Skeletal muscle cell (primary cell): ENCODE measurements at places on chromosomes 5 and 9.
A peak's percentile ranks its signal among the peaks of the same experiment; 100 is the strongest.

- DNase-seq: no peak
Observed at GRCh38 chr5:169027501-169028061, 273.4 kb downstream of the SLIT3 start.

DNA sequence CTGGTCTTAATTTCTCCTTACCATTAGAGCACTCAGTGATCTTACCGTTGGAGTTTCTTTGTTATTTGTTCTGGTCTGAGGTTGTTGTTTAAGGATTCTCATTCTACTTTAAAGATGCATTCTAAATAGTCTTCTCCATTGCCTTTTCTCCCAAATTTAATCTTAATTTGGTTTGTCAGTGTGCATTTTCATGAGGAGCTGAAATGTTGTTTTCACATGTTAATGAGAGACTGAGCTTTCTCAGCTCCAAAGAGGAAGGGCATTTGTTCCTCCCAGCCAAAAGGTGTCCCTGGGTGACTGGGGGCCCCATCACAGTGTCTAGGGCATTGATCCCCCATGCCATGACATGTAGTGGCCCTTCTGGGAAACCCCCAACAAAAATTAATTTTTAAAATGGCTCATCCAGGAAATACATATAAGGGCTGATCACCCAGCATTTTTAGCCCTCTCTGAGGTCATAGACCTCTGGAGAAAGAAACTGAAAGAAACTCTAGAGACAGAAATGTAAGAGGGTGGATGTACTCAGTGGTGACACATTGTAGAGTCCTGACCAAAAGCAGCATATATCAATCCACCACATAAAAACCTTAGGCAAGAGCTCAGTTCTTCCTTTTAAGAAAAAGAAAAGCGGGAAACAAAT lies 240.4 kb upstream of the RAI14 start:
- DNase-seq: peak; percentile 20

DNA sequence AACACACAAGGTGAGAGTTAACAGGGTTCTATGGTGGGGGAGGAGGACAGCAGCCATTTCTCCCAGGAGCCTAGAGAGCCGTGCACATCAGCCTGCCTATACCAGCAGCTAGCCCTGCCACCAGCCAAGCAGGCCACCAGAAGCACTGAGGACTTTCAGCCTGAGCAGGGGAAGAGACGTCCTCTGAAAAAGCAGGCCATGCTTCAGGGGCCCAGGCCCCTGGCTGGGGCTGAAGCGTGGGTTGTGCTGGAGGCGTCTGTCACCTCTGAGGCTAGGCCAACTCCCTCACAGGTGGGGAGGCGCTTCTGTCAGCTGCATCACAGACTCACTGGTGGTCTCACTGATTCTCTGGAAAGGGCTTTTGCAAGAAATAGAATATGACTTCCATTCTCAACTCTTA lies 16.3 kb downstream of the FSTL4 start:
- no peak for DNase-seq

- no peak for DNase-seq
Observed at GRCh38 chr9:920927-921326, 55.5 kb upstream of the DMRT3 start.

- DNase-seq: no peak
Observed at GRCh38 chr9:110999379-110999778, 38.9 kb downstream of the LPAR1 start.

DNA sequence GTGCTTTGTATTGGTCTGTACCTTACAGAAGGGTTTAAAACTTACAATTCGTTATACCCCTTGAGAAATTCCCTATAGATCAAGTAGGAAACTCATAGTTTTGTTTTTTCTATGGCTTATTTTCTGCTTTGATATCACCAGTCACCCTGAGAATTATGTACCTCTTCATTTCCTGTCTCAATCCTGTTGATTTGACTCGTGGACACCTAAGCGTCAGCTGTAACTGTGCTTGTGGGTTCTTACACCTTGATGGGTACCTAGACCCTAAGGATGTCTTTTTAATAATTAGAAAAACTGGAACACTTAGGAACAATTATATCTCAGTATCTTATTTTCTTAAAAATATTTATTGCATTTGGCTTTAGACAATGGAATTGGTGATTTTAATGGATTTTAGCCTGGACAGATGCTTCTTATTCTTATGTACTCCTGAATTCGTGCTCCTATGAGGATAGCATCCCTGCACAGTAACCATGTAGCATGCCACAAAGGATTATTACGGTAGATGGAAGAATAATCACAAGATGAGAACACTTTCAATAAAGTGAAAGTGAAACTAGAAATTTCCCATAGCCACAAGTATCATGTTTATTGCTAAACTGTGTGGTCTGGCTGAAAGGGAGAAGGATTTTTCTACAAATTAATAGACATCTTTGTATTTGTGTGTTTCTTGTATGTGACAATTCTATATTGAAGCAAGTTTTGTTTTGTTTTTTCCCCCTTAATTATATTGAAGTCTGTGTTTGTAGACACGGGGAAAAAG lies 1920.3 kb upstream of the WWC1 start:
- DNase-seq: no peak

GRCh38 chr9:121302786-121303185 lies 34.8 kb downstream of the GSN start:
- DNase-seq: no peak

DNA sequence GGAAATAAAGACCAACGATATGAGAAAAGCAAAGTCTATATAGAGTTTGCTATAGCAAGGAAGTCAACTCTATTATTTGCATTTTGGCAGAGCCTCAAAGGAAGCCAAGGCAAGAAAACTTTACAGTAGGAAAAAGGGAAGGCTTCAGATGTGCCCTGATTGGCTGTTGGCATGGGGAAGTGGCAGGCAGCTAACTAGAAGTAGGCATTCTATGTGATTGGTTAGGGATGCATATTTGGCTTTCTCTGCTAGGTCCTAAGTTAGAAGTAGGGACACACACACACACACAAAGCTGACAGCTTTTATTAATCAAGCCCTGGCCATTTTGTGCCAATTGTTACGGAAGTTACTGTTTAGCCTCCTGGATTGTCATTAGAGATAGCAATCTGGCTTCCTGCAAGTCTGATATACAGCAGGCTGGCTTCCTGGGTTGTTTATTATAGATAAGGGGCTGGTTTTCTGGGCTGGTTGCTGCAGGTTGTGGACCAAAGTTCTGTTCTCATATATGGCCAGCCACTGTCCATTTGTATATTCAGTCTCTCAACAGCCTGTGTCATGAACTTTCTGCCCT lies 308.1 kb upstream of the GRAMD2B start:
- DNase-seq: no peak

- DNase-seq: peak; percentile 7
Observed at GRCh38 chr5:75756981-75757380, 39.7 kb upstream of the POC5 start.

- no peak for DNase-seq
Observed at GRCh38 chr9:19690128-19690527, 98.7 kb downstream of the SLC24A2 start.

- no peak for DNase-seq
Observed at GRCh38 chr9:130499804-130500263, 55.1 kb downstream of the ASS1 start.

DNA sequence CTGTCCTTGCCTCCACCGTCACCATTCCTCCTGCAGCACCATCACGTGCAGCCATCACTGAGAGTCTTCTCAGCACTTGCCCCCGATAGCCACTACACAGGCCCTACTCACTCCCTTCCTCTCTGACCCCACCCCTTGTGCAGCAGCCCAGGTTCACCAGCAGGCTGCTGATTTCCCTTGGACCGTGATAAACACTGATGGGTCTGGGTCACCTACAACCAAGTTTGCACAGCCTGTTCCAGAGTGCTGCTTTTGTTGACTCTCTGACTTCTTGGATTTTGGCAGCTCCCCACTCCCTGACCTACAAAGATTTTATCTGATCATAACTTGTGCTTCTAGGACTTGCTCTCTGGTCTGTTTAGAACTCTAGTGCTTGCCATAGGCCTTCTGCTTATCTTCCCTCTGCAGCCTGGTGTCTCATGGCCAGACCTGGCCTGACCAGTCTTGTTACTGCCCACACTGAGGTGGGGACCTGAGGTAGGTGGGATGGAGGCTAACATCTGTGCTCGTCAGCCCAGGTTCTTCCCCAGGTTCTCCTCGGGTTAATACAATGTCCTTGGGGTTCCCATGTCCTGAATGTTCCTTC lies 109.3 kb downstream of the TARS1 start:
- no peak for DNase-seq

DNA sequence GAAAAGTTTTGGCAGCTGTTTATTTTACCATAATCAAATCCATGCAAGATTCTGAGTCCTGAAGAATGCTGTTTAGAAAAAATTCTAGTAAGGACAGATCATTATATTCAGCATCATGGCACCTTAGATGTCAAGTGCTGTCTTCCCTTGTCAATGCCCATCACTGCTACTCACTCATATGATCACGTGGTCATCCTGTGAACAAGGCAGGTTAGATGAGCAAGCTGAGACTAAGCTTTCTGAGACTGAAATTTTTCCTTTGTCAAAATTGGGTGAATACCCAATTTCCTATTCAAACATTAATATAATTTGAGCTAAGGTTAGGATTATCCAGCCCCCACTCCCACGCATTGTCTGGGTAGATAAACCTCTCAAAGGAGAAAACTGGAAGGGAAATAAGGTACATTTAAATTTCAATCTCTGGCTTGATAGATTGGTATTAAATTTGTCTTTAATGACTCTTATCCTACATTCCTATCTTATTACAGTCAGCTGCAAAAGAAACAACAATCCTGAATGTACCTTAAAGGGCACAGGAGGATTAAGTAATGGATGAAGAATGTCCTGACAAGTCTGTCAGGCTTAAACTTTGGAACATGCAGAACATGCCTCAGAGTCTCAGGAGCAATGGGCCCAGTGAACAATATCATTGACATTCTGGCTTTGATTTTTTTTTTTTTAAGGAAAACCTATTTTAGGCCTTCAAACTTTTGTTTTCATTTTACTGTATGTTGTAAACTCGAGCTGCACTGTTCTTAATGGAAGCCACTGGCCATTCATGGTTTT lies 148.7 kb upstream of the RANBP3L start:
- no peak for DNase-seq

DNA sequence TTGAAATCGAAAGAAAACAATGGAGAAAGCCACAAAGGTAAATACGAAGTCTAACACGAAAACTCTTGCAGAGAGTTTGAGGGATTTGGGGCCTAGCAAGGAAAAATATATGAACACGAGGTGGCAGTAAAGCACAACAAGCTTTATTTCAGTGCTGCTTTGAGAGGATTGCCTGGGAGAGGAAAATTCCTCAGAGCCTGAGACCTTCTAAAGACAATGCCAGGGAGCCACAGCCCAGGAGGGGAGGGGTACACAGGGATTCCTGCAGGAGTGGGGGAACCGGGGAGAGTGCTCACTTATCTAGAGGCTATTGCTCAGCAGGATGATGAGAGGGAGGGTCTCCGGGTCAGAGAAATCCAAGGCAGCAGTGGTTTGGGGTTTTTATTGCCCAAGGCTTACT lies 134.9 kb upstream of the ADCY2 start:
- no peak for DNase-seq

DNA sequence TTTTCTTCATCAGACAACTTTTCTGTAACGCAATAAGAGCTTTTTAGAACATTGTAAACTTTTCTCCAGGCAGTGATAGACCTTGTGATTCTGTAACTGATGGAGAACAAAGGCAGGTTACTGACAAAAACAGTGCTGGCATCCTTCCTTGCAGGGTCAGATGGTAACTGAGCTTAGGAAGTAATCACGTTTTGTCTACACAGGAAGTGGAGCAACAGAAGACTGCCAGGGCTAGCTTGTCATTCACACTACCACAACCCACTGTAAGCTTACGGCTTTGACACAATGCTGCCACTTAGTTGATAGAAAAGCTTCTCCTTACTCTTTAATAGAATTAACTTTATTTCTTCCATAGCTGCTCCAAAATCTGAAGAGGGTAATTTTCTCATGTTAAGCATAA lies 46.8 kb downstream of the FBN2 start:
- no peak for DNase-seq

GRCh38 chr5:171984748-171985419 lies 21.6 kb downstream of the FBXW11 start:
- peak; percentile 74 for DNase-seq

DNA sequence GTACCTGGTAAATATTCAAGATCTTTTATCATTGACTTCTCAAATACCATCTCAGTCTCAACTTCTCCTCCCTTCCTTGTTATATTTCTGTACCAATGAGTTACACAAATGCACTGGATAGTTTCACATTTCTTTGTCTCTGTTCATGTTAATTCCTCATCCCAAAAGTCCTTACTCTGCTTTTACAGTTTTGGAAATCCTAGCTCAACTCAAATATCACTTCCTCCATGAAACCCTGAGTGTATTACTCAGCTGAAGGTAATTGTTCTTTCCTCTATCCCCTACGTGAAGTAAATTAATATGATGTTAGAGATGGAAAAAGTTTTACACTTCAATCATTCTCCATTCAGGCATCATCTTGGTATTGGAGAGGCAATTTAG lies 241.5 kb downstream of the TLE4 start:
- DNase-seq: no peak

DNA sequence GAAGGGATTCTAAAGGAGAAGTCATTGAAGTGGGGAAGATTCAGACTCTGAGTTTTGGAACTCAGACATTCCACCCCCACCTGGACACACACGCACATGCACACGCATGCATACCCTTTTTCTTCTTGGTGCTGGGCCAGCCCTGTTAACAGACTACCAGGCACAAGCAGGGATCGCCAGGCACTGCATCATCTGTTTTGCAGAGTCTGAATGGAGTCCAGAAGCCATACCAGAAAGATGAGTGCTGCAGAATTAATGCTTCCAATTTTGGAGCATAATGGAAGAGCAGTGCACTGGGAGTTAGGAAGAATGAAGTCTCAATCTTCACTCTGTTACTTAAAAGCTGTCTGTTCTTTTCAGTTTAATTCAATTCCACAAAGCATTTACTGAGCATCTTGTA lies 95.5 kb downstream of the PDE8B start:
- peak; percentile 17 for DNase-seq

GRCh38 chr5:94174748-94175411 lies 433.5 kb upstream of the POU5F2 start:
- DNase-seq: peak; percentile 43

DNA sequence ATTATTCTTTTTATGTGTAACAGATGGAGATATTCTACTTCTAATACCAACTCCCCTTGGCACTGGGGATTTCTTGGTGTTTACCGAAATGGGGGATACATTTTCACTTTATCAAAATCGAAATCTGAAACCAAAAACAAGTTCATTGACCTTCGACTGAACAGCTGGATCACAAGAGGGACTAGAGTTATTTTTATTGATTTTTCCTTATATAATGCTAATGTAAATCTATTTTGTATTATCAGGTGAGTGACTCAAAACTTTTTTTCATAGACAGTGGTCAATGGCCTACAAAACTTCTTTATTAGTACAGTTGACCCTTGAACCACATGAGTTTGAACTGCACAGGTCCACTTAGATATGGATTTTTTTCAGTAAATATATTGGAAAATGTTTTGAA lies 10.2 kb downstream of the PKD2L2 start:
- DNase-seq: no peak

- no peak for DNase-seq
Observed at GRCh38 chr5:80655231-80655774, 520 bp upstream of the DHFR start.

GRCh38 chr9:98907055-98907454 lies 36.7 kb upstream of the COL15A1 start:
- DNase-seq: no peak

DNA sequence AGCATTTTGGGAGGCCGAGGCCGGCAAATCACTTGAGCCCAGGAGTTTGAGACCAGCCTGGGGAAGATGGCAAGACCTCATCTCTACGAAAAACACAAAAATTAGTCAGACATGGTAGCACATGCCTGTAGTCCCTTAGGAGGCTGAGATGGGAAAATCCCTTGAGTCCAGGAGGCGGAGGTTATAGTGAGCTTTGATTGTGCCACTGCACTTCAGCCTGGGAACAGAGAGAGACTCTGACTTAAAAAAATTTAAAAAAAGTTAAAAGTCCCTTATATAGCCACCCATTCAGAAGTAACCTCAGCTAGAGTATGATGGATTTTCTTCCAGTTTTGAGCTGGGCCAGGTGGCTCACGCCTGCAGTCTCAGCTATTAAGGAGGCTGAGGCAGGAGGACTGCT lies 72.4 kb downstream of the UGCG start:
- DNase-seq: no peak
